AG04449 (cell line): ENCODE measurements at places on chromosomes 2 and 18.

DNA sequence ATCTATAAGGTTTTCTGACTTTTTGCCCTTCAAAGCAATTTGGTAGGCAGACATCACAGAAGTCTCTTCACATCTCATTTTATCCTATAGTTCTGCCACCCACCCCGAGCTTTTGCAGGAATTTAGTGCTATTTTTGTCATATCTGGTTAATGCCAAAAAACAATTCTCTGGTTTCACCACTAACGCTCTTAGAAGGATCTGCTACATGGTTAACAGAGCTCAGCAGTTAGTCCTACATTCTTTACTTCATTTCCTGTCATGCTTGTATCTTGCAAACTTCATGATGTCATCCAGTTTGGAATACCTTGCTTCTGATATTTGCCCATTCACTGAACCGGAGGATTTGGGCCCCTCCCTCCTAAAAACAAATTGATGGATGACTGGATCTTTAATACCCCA is 116.8 kb upstream of the SERPINE2 start:
- no peak for DNase-seq

DNA sequence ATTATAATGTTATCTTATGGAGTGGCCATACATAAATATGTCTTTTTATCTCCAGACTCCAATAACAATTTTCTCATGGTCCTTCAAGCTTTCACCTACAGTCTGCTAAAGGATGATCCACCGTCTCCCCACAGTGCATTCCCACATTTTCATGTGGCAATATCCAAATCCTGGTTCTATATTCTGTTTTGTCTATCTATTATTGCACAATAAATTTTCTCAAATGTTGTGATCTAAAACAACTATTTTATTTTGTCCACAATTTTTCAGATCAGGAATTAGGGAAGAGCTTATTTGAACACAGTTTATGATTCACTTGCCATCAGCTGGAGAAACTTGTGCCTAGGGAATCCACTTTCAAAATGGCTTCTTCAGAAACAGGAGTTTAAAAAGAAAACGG is 614.4 kb upstream of the TMEFF2 start:
- no peak for DNase-seq

DNA sequence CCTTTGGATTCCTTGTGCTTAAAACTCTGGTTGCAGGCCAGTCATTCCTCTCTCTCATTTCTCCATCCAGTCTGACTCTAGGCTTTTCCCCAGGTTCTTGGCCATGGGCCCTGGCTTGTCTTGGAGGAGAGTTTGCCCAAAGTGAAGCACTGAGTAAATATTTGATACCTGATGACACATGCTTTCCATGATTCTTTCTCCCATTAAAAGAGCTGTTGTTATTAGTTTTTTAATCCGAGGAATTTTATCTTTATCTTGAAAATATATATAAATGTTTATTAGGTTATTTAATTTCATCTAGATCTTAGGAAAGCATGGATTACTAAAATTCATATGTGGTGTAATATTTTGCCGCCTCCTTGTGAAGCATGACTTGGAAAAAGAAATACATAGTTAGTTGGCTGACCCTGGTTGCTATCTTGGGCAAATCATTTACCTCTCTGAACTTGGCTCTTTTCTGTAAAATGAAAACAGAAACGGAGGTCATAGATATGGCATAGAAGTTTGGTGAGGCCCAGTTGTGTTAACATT is 650.1 kb downstream of the SLC4A3 start:
- DNase-seq, result peak; percentile 76

DNA sequence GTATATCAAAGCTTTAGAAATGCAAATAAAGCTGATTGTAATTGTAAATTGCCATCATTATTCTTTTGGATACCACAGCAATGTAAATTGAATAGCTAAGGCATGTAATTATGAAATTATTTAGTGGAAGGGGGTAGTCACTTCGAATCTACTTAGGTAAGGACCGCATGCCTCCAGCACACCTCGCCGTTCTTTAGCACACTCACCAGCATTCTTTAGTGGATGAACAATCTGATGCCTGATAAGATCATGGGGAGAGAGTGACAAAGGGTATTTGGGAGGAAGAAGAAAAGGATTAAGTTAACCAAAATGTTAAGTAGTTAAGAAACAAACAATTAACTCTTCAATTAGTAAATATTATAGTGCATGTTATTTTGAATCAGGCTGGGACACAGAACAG is 46.4 kb upstream of the DSC1 start:
- no peak for DNase-seq

DNA sequence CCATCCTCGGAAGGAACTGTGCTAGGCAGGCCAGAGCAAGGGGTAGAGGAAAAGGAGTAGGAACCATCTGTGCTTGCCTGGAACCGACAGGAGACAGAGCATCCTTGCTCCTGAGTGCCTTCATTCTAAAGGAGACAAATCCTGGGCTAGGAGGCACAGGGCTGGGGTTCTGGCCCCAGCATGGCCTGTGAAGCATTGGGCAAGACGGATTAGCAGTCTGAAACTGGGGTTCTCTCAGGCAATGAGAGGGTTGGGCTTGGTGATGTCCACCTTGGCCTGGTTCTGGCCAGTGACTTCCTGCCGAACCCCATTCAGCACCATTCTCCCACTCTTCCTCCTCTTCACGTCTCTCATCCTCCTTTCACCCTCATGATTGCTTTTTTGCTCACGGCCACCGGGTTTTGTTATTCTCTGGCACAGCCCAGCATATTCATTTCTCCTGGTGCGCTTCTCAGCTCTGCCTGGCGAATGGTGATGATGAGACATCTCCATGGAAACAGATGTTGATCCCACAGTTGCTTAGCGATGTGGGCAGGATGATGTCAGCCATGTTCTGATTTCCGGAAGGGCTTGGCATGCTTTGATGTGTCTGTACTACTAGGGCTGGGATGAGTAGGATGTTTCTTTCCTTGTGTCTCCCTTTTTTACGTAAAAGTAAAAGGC is 127.7 kb downstream of the CAPN13 start:
- no peak for DNase-seq

DNA sequence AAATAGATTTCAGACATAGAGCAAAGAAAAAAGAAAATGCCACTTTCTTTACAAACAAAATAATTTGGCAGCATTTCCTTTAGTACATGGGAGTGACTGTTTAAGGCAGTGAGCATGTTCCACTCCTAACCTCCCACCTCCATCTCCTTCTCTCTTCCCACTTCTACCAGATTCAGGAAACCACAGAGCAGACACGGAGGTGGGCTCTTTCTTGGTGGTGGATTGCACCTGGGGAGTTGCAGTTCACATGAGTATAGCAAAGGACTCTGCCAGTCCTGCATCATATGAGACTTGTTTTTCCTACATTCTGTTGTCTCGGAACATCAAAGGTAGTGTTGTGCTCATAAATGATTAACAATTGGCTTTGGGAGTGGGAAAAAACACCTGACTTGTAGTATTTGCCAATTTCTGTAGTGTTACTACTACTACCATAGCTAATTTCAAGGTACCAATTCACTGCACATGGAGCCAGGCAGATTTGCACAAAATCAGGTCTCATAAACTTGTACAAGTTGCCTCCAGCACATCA is 137.2 kb downstream of the SPP2 start:
- DNase-seq, result no peak

GRCh38 chr18:62758591-62758990 is 43.2 kb downstream of the PHLPP1 start:
- DNase-seq, result no peak

GRCh38 chr2:55152475-55153412 is 79.3 kb downstream of the CLHC1 start:
- DNase-seq, result no peak

DNA sequence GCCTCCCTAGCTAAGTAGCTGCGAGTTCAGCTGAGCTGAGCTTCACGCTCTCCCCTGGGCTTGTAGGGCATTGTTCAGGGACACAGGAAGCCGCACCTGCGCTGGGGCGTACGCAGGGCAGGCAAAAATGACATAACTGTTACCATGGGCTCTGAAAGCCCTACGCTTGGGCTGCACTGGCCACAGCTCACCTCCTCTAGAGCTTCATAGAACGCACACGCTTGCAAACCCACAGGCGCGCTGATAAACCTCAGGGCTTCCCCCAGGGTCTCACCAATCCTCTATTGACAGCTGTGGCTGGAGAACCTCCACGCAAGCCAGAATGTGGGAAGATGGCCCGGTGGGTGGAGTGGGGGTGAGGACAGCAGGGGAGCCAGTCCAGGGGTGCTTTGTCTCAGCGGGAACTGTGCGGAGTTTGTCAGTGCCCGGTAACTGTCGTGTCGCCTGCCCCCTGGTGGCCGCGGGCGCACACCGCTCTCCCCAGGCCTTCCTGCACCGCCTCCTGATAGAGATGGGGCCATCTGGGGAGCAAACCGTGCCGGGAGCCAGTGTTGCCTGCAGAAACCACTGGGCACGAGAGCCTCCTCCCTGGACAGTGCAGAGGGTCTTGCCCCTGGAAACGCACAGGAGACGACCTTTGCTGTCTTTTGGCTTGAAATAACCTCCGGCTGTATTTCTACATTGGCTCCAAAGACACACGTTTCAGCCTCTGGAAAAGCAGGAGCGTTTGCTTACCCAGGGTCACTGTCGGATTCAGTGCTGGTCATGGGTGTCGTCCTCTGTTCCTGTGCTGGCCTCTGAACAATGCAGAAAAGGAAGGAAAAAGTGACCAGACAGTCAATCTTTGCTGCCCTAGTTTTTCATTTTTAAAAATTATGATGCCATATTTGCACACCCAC is 17.0 kb upstream of the CIDEA start:
- DNase-seq, result no peak

DNA sequence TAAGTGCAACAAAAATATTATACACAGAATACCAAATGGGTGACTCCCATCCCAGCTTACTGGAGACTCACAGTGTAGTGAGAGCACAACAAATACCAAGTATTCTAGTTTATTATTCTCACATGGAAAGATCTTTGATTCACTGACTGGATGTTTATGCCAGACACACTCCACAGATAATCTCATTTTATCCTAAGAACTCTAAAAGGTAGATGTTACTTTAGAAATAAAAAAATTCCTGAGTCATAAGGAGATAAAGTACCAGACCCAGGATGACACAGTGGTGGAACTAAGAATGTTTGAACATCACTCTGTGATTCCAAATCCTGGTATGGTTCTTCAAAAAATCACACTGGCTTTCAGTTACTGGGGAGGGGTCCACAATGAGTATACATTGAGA is 136.2 kb downstream of the CDH2 start:
- no peak for DNase-seq

GRCh38 chr2:223235986-223236385 is 184.0 kb downstream of the KCNE4 start:
- no peak for DNase-seq

GRCh38 chr18:35707674-35708073 is 126.1 kb downstream of the GALNT1 start:
- DNase-seq, result no peak

DNA sequence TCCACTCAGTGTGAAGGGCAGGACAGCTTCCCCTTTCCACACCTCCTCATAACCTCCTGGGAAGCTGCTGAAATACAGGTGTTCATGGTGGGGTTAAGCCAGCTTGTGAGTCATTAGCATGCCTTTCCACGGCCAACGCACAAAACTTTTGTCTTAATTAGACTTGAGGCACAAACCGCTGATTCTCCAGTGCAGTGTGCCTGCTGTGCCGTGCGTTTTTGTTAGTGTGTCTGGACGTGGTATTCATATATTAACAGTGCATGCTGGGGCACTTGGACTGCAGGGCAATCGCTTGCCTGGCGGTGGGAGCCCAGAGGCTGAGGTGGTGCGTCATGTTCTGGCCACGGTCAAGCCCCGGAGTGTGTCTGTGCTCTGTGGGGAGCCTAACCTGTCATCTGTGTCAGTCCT is 156.2 kb downstream of the SH3RF3 start:
- no peak for DNase-seq

DNA sequence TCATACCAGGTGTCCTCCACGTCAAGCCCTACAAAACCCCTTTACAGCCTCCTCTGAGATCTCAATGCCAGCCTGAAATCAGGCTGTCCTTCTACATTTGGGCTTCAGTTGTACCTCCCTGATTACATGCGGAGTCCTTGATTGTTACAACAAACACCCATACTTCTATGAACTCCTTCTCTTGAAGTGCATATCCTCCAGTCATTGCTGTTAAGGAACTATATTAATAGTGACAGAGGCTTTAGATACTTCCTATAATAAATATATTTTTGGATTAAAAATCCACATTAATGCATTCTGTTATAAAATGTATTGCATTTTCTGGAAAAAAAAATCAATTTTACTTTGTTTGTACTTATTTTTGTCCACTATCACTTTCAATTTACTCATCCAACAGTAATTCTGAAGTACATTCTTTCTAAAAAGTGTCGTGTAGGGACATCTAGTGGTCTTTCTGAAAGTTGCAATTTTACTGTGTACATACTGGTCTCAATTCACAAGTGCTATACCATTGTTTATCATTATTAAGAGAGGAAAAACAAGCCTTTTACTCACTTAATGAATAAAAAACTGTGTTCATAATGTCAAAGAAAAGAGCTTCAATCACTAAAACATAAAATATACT is 316.4 kb downstream of the DSEL start:
- DNase-seq, result peak; percentile 19

DNA sequence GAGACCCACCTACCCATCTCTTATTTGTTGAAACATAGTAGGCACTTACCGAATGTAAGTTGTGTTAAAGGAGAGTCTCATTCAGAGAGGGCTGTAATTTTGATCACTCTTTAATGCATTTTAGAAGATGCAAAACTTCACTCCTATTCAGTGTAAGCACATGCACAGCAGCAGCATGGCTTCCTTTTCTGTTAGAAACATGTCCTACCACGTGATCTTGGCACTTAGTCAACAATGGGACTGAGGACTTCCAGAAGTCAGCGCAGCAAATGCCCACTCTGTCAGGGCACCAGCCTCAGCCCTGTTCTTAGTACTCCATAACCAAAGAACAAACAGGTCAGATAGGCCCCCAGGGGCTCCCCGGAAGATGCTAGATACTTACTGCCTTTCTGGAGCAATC is 456.5 kb downstream of the METTL4 start:
- no peak for DNase-seq

DNA sequence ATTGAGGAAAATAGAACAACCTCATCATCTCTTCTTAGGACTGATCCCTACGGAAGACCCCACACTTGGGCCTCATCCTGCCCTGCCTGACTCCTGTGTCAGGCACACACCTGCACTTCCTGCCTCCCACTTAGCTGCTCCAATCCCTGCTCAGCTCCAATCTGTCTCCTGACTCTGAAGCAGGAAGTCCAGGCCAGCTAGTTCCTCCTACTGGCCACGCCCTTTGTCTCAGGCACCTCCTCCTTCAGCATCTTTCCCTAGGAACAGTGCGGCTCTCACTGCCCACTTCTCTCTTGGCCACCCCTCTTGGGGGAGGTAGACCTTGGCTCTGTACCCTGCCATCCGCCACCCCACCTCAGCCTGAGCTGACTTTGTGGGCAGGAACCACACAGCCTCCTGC is 135.8 kb downstream of the CELF4 start:
- no peak for DNase-seq
